ENCODE measurements at places on chromosomes 4 and X.

DNA sequence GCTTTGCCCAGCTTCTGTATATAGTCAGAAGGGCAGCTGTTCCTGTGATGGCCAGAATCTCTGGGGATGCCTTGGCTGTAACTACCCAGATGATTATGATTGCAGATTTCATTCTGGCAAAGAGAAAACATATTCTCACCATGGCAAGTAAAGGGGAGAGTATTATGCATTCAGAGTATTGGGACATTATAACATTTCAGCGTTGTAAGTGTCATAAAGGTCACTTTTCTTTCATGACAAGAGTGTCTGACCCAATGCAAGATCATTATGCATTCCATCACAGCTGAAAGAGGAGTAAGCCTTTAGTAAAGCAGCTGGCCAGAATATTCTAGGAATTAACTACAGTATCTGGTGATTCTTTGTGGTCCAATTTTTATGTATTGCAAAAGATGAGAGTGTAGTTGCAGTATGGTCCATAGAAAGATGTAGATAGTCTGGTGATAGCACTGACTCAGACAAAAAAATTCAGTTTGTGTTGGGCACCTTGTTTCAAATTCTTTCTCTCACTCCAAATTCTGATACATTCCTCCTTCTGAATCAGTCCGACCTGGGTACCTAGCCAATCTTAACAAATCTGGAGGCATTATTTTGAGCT is 2366.3 kb downstream of the PCDH7 start:
- DNase-seq: no peak

- DNase-seq: no peak
Observed at GRCh38 chrX:72554448-72555140, 18.0 kb downstream of the HDAC8 start.

- no peak for DNase-seq
Observed at GRCh38 chr4:81562093-81562492, 90.4 kb upstream of the RASGEF1B start.

DNA sequence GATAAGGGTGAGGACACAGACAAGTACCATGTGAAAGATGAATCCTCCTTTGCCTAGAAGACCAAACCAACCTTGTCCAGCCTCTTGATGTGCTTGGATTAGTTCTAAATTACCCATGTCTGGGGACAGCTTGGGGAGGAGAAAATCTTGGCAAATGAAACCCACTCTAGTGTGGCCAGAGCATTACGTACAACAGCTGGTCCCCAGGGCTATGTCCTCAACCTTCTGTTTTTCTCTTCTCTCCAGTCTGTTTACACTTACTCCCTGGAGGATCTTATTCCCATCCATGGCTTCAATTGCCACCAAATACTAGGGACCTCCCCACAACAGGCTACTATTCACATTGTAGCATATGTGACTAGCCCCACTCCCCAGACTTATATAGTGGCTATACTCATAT is 384.5 kb downstream of the OPHN1 start:
- DNase-seq: no peak

DNA sequence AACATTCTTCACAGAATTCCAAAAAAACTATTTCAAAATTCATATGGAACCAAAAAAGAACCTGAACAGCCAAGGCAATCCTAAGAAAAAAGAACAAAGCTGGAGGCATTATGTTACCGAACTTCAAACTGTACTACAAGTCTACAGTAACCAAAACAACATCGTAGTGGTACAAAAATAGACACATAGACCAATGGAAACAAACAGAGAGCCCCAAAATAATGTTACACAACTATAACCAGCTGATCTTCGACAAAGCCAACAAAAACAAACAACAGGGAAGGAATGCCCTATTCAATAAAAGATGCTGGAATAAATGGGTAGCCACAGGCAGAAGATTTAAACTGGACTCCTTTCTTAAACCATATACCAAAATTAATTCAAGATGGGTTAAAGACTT is 1189.6 kb downstream of the PCDH18 start:
- no peak for DNase-seq

DNA sequence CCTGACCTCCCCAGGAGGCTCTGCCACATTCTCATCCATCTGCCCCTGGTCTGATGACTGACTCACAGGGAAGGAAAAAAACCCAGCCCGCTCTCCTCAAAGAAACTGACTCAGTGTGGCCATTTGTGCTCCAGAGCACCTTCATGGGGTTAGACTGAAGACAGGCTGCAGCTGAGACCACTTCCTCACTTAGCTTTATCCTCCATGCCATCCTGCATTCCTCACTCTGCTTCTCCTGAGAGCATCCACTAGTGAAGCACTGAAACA is 35.9 kb upstream of the HPSE start:
- no peak for DNase-seq

GRCh38 chrX:153967536-153968224 is 3.9 kb downstream of the HCFC1 start:
- no peak for DNase-seq

Data from activated CD4-positive, alpha-beta T cell treated with anti-CD3 and anti-CD28 coated beads for 24 hours (primary cell).